Activated CD4-positive, alpha-beta T cell treated with anti-CD3 and anti-CD28 coated beads, Interleukin-2, amount 10 ng/mL, durations not matched to agents 7 days and 5 days (primary cell): ENCODE measurements at places on chromosomes 1 and 21. TPM values are rescaled to one million over a fixed set of nuclear protein-coding genes. Genes with fewer than 3 reads are reported as not detected.

- DNase-seq, result peak; percentile 55
- no peak overlapping the region for H3K27ac ChIP-seq
- H3K36me3 ChIP-seq, result no peaks in the 10 kb centered on the region
- H3K4me1 ChIP-seq, result no peaks in the 10 kb centered on the region
- H3K4me3 ChIP-seq, result no peak overlapping the region
- no peaks in the 10 kb centered on the region for H3K27me3 ChIP-seq
Measured at GRCh38 chr1:62841587-62842169, 57.7 kb downstream of the ATG4C start.

- H3K36me3 ChIP-seq, result peaks cover 25% of the 10 kb centered on the region
- H3K27me3 ChIP-seq, result no peaks in the 10 kb centered on the region
- no peak overlapping the region for H3K27ac ChIP-seq
- H3K4me3 ChIP-seq, result no peak overlapping the region
- H3K4me1 ChIP-seq, result no peaks in the 10 kb centered on the region
- DNase-seq, result no peak
Measured at GRCh38 chr1:167984886-167985489, 48.1 kb upstream of the MPC2 start.

GRCh38 chr1:85060038-85060437, 11.7 kb upstream of the MCOLN3 start:
- H3K27me3 ChIP-seq, result peaks cover 22% of the 10 kb centered on the region
- H3K36me3 ChIP-seq, result no peaks in the 10 kb centered on the region
- H3K4me1 ChIP-seq, result peaks cover 20% of the 10 kb centered on the region
- DNase-seq, result no peak

The PLXNA2 gene
- 1.2 TPM for total RNA-seq

GRCh38 chr1:246210756-246211155, 296.3 kb downstream of the SMYD3 start:
- no peak overlapping the region for H3K4me3 ChIP-seq
- DNase-seq, result no peak
- H3K27me3 ChIP-seq, result no peaks in the 10 kb centered on the region
- H3K4me1 ChIP-seq, result no peaks in the 10 kb centered on the region
